Psoas muscle (tissue), 8 donors: ENCODE measurements at places on chromosomes 2 and 18.

DNA sequence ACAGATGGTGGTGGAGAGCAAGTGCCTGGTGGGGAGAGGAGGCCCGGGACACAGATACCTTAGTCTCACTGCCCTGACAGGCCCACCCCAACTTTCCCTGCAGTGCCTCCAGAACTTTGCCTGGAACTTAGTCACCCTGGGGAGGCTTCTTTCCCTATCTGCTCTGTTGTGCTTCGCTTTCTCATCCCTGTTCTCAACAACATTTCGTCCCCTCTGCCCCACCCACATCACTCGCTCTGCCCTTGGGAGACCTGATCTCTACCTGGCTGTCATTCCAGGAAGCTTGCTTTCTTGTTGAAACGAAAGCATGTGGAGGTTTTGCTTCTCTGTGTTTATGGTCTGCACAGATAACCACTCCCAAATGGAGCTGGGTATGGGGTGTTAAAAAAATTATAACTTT, 93.8 kb downstream of the PRKCE start:
- DNase-seq, result no peak

- DNase-seq, result no peak
These were observed 31.2 kb downstream of the FTCDNL1 start for GRCh38 chr2:199819746-199820145.

GRCh38 chr2:234952270-234953115, 676 bp downstream of the SH3BP4 start:
- DNase-seq, result no peak

DNA sequence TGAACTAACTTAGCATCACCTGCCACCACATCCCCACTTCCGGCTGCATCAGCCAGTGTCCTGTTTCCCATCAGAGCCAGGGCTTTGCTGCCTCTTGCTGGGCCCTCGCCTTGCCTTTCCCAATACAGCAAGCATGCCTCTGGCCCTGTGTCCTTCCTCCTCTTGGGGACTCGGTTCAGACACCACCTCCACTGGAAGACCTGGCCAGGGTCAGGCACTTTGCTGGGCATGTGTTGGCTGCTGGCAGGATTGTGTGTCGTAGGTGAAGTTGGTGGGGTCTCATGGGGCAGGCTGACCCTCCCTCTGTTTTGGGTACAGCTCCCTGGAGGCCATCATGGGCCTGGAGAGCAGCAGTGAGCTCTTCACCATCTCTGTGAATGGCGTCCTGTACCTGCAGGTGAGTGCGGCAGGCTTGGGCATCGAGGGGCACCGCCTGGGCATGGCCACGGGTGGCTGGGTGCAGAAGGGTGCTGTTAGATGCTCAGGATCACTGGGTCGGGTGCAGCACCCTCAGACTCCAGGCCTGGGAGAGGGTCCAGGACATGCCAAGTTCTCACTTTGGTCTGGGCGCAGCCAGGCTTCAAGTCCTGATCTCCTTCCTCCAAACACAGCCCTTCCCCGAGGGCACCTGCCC, 6.6 kb downstream of the ERFE start:
- DNase-seq, result no peak

DNA sequence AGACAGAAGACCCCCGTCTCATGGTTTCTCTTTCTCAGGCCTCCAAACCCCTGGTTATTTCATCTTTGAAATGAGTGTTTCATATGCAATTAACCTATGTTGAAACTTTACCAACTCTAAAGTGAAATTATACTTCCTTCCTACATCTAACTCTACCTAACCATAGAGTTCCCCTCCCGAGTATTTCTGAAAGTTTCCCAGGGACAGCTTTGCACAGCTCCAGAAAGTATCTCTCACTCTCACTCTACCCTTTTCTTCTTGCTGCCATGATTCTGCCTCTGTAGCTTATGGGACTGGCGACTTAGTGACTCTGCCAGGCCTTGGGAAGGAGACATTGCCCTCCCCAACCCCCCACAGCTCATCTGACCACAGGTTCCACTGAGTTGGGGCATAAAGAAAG, 107.9 kb downstream of the B3GNT2 start:
- no peak for DNase-seq

- no peak for DNase-seq
These were observed 30.7 kb downstream of the CCDC141 start for GRCh38 chr2:179019260-179019659.

DNA sequence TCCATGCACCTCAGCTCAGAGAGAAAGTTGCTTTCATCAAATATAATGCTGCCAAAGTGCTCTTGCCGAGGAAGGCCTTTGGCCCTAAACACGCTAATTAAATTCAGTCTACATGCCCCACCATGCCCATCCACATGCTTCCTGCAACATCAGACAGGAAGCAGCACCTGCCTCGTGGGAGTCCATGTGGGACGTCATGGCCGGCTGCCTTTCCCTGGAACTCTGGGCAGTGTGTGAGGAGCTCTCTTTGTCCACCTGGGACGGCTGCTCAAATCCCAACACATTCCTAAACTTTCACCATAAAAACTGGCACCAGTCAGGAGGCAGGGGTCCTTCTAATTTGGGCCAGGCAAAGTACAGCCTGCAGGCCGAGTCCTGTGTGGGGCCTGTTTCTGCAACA, 23.1 kb downstream of the FAM178B start:
- no peak for DNase-seq

- no peak for DNase-seq
These were observed 16.4 kb upstream of the KIAA2012 start for GRCh38 chr2:202056611-202057010.

GRCh38 chr2:8491296-8492027, 190.4 kb upstream of the ID2 start:
- no peak for DNase-seq
